Renal cortex interstitium (tissue), 15 donors: ENCODE measurements at places on chromosomes 5 and 9. TPM values are rescaled to one million over a fixed set of nuclear protein-coding genes. Genes with fewer than 3 reads are reported as not detected.

TIMD4 gene
- 0.19 TPM for polyA plus RNA-seq

PCDHGC4 gene
- polyA plus RNA-seq: 3.9 TPM

ZNF782 gene
- polyA plus RNA-seq: 7.1 TPM

CYLC2 gene
- polyA plus RNA-seq: not detected

C5orf58 gene
- polyA plus RNA-seq: 0.19 TPM

- no peak for DNase-seq
Observed at GRCh38 chr9:124699575-124699974, 71.5 kb downstream of the NR6A1 start.

DNA sequence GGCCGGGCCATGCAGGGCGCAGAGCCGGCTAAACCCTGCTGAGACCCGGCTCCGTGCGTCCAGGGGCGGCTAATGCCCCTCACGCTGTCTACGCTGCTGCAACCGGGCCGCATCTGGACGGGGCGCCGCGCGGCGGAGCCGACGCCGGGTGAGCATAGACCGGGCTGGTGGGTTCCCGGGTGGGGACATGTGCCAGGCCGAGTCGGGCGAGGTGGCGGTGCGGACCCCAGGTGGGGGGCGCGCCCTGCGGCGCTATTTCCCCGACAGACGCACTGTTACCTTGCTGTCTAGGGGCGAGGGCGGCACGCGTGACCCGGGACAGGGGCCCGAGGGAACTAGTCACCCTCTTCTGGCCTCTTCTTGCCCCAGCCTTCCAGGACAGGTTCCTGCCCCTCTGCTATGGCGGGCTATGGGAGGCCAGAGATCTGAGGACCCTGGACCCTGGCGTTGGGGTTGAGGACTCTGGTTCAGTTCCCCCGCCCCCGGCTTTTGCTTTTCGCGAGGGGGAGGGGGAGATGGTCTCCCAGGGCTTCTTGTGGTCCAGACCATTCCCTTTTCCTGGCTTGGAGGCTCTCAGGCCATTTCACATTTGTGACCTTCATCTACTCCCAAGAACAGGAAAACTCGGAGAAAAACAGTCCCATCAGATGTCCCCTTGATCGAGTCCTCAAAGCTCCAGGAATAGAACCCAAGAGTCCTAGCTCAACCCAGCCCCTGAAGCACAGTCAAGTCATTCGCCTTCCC, 536 bp downstream of the SLC27A4 start:
- DNase-seq: no peak

- DNase-seq: no peak
Observed at GRCh38 chr5:58066557-58066956, 393.3 kb downstream of the PLK2 start.

- DNase-seq: no peak
Observed at GRCh38 chr9:30015073-30015472, 2369.4 kb upstream of the ACO1 start.

DNA sequence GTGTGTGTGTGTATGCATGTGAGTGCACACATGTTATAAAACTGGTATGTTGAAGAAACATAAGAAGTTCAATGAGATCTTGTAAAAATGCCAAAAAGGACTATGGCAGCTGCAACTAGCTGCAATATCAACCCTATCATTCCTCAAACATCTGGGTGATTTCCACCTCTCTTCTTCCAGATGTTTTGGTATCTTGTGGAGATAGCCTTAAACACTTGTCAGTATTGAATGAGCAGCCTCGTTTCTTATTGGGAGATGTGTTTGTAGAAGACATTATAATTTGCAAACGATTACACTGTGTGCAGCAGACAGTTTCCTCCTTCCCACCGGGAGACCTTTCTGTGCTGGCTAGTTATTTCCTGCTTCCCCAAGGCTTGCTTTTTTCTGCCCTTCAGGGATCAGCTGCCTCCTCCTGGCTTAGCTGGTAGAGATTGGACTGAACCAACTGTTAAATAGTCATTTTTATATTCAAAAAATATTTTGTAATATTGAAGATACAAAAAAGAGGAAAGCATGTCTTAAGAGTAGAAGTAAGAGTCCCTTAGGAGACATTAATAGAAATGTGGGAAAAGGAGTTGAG, 168.4 kb upstream of the MPDZ start:
- DNase-seq: no peak

GRCh38 chr5:543755-544674, 19.8 kb upstream of the SLC9A3 start:
- DNase-seq: no peak

- no peak for DNase-seq
Observed at GRCh38 chr5:137316346-137316736, 182.8 kb downstream of the SPOCK1 start.
